Stimulated activated naive CD8-positive, alpha-beta T cell treated with anti-CD3 and anti-CD28 coated beads, Interleukin-15, amount 100 ng/mL, for 72 hours (primary cell): ENCODE measurements at places on chromosomes 2 and 18.
A peak's percentile ranks its signal among the peaks of the same experiment; 100 is the strongest.

- peak; percentile 67 for DNase-seq
Observed at GRCh38 chr2:74502720-74503505, 3.5 kb upstream of the LBX2 start.

DNA sequence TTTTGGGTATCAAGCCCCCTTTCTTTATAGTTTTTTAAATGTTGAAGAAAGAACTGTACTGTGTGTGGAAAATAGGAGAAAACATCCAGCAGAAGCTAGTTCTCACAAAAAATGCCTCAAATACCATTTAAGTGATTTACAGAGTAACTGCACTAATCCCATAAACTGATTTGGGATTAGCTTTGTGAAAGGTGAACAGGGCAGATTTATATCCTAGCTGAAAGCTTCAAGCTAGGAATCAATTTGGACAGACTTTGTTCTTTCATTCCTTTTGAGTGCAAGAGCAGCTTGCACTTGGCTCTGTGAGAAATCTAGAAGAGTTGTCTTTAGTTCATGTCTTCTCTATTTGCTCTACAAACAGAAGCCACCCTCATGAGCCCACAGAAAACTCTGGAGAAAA, 183.9 kb upstream of the VRK2 start:
- DNase-seq = no peak

DNA sequence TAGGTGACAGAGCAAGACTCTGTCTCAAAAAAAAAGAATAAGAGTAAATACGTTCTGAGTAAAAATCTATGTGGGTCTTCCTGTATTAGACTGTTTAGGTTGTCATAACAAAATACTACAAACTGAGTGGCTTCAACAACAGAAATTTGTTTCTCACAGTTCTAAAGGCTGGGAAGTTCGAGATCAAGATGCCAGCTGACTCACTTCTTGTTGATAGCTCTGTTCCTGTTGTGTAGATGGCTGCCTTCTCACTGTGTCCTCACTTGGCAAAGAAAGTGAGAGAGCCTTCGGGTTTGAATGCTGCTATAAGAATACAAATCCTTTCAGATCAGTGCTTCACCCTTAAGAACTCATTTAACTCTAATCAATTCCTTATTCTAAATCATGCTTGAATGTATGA, 430.0 kb upstream of the VWC2L start:
- no peak for DNase-seq

GRCh38 chr2:201348758-201349157, 8.4 kb downstream of the FLACC1 start:
- no peak for DNase-seq

DNA sequence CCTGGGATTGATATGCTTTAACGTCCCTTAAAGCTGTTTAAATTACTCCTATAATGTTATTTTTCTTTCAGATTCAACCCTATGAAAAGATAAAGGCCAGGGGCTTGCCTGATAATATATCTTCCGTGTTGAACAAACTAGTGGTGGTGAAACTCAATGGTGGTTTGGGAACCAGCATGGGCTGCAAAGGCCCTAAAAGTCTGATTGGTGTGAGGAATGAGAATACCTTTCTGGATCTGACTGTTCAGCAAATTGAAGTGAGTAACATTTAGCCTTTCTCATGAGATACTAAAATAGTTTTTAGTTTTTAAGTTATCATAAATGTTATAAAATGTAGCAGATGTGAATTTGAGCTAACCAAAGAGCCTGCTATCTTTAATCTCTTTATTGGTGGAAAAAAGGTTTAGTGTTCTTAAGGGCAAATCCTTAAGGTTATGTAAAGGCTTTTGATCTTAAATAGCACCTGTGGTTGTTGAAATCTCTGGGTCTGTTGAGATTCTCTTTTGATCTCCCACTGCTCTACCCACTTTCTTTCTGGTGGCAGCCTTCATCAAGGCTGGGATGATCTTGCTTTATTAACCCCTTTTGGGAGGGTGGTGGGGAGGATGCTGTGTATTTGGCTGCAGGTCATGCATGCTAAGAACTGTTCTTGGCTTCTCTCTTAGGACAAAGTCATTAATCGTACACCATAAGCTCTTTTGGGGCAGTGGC, 40.9 kb downstream of the UGP2 start:
- DNase-seq = no peak

DNA sequence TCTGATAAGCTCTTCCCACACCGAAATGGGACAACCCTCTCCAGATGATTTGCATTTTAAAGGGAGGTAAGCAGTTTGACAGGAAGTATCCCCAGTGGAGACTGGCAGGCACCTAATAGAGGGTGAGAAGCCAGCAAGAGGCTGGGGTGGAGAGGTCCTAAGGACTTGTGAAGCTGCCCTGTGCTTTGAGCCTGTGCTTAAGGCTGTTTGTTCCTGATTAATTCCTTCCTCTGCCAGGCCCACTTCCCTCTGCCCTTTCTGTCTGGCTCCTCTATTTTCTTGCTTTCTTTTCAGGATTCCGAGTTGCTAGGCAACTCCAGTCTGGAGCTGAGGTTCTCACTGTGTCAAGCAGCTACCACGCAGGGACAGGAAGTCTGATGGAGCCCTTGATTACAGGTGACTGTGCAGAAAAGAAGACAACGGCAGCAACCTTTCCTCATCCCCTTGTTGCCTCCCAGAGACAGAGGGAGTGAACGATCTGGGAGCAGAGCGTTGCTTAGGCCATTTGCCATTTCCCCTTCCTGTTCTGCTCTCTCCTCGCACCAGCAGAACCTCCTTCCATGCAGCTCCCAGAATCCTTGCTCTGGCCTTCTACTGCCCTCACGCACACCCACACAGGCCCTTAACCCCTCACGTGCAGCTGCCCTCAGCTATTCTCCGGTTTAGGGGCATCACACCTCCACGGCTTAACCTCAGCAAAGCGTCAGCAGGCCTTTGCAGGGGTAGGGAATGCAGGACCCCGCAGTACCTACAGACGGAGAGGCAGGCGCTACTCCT, 103.6 kb upstream of the CELF4 start:
- no peak for DNase-seq

DNA sequence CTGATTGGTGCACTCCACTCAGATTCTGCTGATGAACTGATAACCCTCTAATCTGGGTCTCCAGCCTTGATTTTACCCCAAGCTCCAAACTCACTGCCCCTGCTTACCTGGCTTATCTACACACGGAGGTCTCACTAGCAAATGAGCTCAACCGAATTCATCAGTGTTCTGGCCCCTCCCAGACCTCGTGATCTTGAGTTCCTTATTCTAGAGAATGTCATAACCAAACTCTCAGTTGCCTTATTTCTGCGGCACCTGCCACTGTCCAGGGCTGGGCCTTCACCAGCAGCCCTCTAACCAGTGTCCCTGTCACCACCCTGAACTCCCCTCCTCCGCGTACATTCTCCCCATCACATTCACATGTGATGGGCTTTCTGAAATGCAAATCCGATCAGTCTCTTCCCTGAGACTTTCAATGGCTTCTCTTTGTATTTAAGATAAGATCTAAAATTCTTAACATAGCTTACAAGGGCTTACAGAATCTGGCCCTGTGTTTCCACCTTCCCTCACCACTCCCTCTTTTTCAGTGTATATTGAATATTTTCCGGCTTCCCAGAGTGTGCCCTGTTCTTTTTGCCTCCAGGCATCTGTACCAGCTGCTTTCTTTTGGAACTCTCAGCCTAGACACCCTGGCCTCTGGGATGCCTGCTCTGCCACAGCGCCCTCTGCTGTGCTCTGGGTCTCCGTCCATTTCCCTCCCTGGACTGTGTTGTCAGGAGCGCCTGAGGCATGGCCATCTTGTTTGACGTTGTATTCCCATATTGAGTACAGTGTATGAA, 31.1 kb downstream of the NAB1 start:
- DNase-seq = peak; percentile 27

DNA sequence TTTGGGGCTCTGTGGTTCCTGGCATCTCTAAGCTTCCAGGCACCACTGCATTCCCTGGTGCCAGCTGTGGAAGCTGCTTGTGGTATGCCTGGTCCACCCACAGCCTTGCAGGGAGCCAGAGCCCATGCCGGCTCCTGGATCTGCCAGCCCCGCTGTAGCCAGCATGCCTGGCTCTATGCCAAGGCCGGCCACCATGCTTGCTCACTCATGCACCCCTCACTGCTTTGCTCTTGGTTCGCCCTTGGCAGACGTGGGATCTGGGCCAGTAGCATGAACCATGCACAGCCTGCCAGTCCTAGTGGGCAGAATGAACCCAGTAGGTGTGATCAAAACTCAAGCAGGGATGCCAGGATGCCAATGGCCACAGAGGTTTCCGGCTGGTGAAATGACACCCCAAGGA, 634.2 kb upstream of the TMEFF2 start:
- no peak for DNase-seq

DNA sequence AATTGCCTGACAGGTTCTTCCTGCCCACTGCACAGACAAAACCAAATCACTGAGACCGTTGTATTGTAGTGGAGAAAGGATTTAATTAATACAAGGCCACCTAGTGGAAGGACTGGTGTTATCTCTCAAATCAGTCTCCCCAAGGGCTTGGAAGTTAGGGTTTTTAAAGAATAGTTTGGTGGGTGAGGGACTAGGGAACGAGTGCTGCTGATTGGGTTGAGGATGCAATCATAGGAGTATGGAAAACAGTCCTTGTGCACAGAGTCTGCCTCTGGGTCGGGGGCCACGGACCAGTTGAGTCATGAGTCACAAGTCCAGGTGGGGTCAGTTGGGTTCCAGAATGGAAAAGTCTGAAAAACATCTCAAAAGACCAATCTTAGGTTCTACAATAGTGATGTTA, 89.1 kb downstream of the B3GNT2 start:
- DNase-seq = no peak

- DNase-seq = no peak
Observed at GRCh38 chr2:5250482-5250881, 441.7 kb upstream of the SOX11 start.

DNA sequence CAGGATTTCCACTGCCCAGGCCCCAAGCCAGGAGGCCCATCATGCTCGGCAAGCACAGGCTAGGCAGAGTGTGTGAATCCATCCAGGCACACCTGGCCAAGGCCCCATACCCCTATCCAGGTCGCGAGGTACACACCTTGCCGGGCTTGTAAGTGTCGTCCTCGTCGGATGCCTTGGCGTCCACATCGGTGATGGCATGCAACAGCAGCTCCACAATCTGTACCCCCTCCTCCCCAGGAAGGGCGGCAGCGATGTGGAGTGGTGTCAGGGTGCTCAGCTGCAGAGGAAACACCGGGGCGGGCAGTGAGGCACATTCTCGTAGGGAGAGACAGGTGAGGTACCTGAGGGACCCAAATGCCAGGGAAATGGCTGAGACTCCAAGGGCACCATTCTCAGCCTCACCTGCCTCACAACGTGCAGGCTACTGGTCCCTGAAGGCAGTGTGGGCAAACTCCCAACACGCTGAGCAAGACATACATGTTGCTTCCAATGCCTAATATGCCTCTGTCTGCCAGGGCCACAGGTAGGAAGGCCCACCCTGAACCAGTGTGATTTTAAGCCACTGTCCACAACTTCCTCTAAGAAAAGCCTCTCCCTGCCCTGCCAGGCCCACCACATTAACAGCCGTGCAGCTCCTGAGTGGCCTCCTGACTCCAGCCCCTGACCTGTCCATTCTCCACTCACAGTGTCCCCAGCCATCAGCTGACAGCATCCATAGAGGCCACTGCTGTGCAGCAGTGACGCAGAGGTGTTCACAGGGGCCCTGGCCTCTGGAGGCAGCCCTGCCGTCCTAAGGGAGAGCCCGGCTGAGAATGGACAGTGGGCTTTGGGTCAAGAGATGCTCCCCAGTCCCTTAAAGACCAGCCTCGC, 44.9 kb downstream of the ANKMY1 start:
- DNase-seq = no peak

DNA sequence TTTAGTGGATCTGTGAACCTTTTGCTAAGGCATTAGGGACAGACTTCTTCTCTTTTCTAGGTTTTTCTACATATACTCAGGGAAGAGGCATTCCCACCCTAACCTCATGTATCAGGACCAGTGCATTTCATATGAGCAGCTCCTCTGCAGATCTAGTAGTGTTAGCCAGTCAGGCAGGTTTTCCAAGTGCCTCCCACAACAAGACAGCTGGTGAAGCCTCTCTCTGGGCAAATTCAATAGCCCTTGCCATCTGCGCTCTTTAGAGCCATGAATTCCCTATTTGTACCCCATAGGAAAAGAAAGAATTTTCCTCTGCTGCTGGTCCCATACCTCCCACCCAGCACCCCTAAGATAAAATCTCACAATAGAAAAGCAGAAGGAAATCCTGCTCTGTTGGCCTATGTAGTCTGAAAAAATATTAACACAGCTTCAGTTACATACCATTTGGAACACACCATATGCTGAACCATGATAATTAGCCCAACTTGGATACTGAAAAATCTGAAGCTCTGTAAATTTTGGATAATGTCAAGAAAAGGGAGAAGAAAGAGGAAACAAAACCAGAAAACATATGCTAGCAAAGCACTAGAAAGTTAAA, 1354.6 kb upstream of the NRXN1 start:
- DNase-seq = no peak

GRCh38 chr18:13302040-13302439, 83.5 kb downstream of the LDLRAD4 start:
- DNase-seq = no peak

DNA sequence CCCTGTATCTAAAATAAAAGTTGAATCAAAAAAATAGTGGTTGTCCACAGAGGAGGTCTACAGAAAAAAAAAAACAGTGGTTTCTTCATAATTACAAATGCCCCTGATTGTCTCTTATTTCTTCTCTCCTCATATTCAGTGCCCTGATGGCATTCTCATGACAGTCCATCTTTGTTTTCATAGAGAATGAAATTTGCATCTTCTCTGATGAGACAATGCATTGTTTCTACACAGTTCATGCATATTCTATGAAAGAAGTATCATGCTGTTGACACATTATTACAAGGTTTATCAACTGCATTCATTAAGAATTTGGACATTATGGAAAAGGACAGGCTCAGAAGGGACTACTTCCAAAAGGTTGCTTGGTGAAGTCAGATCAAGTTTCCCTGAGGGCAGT, 59.5 kb downstream of the LHCGR start:
- DNase-seq = no peak

DNA sequence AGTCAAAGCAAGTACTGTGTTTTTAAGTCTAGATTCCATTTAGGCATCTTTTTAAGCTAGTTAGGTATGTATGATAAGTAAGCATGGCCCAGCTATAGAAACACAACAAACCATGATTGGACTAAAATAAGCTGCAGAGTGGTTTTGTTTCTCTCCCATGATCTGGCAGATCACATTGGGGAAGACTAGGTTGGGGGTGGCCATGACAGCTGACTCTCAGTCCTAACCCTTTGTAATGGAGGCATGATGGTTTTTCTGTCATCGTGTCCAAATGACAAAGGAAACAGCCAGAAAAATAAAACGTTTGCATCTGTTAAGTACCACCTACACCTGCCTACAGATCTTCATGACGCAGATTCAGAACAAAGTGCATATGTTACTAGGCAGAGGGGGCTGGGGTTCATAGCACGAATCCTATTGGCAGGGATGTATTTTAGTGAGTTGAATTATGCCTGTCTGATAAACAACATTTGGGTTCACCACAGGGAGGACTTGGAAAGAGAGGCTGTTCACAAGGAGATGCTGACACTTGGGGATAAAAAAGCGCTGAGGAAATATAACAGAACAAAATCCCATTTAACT, 33.8 kb upstream of the GALNT5 start:
- DNase-seq = no peak

GRCh38 chr2:158953926-158954763, 14.3 kb upstream of the TANC1 start:
- peak; percentile 36 for DNase-seq
